ENCODE measurements at places on chromosomes 12 and 14.

DNA sequence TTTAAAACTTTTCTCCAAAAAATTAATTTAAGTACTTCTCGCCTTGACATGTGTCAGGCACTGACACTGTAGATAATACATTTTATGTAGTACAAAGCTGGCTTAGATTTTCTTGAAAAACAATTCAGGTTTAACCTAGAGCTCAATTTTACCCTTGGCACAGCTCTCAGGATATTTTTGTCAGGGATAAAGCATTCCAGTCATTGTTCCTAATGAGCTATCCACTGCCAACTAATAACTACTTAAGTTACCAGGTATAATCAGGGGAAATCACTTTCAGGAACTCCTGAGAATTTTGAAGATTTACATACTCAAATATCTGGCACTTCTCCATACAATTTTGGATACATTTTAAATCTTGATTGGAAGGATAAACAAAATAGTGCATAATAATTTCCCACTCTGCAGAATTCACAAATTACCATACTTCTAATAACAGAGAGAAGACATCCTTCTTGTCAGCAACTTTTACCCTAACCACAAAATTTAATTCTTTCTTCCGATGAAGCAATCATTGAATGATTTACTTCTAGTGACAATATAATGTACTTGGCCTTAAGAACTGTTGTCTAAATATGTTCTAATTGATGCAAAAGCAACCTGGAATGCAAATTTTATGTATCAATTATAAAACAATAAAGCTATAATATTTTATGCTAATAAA is 4.8 kb downstream of the RASSF9 start:
- DNase-seq, result no peak

GRCh38 chr12:111384596-111384995 is 15.7 kb upstream of the PHETA1 start:
- DNase-seq, result no peak

DNA sequence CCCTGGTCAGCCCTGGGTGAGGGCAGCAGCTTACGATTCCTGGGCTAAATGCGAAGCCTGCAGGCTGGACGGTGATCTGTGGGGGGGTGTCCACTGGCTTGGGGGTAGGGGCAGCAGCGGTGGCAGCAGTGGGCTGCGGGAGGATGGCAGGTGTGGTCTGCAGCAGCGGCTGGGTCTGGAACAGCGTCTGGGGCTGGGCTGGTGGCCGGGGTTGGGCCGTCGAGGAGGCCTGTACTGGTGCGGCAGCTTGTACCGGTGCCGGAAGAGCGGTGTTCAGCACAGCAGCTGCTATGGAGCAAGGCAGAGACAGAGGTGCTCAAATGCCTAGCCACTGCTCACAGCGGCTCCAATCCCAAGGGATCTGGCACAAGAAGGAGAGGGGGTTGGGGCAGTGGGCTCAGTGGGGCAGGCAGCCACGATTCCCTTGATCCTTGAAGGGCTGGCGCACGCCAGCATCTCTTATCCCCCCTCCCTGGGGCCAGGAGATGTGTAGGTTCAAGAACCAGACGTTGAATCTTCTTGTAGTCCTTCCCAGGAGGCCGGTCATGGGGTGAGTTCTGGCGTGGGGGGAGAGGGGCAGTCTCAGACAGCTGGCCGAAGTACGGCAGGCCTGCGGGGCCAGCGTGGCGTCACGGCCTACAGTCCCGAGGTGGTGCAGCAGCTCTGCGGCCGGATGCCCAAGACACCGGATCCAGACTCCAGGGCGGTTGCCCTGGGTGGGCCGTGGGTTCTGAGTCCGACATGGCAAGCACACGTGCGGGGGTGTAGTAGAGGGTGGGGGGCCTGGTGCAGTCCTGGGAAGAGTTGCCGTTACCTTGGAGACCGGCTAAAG is 19.9 kb downstream of the POU6F1 start:
- no peak for DNase-seq

DNA sequence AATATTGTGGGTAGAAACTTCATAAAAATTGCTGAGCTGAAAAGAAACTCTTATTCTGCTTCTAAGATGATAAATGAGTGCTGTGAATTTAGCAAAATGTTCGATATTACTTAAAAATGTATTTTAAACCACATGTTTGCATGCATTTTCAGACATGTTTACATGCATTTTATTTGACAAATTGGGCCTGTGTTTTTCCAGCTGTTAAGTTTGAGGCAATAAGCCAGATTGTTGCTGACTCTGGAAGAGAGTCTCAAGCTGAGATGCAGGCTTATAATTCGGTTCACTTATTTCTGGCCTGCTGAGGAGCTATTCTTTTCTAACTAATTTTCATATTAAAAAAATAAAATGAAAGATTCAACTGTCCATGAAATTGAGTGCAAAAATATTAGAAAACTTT is 110.1 kb downstream of the SYNE2 start:
- no peak for DNase-seq

DNA sequence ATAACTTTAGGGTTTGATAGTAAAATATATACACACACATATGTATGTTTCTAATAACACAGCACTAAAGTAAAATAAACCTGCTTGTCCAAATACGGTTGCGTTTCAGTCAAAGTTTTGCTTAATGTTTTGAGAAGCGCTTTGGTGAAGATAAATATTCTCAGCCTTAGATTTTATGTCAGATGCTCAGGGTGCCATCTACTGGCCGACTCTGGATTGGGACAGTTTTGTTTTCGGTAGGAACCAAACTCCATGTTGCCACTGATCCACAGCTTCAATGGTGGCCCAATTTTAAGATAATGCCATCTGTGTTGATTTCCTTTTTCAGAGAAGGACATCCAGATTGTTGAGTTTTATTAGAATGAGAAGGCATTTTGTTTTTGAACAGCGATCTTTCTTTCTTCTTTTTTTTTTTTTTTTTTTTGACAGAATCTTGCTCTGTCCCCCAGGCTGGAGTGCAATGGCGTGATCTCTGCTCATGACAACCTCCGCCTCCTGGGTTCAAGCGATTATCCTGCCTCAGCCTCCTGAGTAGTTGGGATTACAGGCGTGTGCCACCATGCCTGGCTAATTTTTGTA is 43.1 kb downstream of the LLPH start:
- DNase-seq, result peak; percentile 24

GRCh38 chr14:22588526-22589095 is 413 bp downstream of the DAD1 start:
- DNase-seq, result no peak

GRCh38 chr12:50353869-50354593 is 42.4 kb downstream of the FAM186A start:
- DNase-seq, result no peak

- no peak for DNase-seq
Measured at GRCh38 chr12:87841935-87842334, 187.3 kb downstream of the C12orf50 start.

DNA sequence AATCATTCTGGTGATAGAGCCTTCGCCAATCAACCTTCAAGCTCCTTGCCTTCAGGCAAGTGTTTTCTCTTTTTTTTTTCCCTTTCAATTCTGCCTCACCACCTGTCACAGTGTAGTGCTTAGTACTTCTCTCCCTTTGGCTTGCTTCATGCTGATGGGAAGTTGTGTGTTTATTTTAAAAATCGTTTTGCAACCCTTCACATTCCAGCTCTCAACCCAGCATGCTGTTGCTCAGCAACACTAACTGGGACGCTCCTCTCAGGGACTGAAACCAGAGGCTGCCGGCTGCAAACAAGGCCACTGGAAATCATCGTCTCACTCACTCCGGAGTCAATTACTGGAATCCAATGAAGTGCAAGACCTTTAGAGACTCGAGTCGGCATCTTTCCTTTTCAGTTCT is 342.7 kb downstream of the PRKD1 start:
- no peak for DNase-seq

DNA sequence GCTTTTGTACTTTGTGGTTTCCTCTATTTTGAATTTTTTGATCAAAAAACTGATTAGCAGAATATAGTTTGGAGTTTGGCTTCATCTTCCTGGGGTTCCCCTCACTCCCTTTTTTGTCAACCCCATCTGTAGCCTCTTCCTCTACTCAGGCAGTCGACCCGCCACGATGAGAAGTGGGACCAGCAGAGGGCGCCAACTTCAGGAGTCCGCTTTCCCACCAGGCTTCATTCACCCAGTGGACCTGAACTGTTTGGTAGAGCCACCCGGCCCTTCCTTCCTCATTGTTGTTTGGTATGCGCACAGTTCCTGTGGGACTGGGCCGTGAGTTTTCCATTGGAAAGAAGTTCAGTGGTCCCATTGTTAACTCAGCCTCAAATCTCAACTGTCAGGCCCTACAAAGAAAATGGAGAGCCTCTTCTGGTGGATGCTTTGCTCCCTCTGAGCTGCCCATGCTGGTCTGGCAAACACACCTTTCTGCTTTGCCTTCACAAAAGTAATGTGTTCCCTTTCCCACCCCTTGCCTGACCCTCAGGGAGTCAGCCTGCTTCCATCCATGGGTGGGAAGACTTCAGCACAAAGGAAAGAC is 21.7 kb downstream of the TMBIM6 start:
- DNase-seq, result peak; percentile 63

DNA sequence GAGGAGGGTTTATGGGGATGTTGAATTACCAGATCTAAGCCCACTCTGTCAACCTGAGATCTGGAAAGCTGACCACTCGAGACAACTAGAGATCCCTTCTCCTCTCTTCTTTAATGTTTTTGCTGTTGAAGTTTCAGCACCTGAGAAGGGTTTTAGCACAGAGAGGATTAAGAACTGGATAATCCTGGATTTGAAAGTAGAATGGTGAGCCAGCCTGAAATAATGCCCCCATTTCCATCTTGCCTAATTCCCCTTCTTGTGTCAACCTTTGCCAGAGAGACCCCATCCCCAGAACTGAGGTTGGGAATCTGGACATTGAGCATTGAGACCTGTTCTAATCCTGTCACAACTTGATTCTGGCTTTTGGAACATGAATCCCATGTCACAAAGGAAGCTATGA is 87.8 kb upstream of the RFLNA start:
- DNase-seq, result no peak

DNA sequence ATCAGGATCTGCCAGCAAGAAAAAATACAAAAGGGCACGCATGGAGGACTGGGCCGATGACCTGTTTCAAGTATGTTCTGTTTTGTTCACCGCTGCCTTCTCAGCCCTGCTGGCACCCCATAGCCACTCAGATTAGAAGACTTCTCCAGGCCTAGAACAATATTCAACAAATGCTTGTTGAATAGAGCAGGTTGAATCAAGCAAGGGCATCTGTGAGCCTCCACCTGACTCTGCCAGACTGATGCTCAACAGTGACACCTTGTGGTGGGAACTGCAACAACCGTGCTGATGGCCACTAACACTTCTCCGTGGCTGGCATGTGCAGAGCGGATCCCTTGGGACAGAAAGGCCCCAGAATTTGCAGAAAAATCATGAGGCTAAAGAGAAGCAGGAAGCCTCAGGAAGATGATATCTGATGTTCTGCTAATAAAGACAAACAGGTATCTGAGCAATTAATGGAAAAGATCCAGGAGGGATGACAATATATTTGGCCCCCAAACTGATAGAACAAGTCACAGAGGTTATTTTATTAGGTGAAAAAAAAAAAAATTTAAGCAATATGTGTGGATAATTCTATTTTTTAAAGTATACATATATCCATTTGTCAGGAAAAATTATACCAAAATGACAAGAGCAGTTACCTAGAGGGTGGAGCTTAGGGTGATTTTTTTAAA is 114.3 kb downstream of the KSR2 start:
- DNase-seq, result peak; percentile 14

- DNase-seq, result no peak
Measured at GRCh38 chr12:107798580-107798979, 24.1 kb downstream of the ASCL4 start.

GRCh38 chr12:51917746-51918453 is 10.6 kb downstream of the ACVRL1 start:
- DNase-seq, result no peak

- DNase-seq, result no peak
Measured at GRCh38 chr12:55068416-55069010, 48.7 kb downstream of the NEUROD4 start.

GRCh38 chr14:63209160-63209559 is 4.9 kb downstream of the RHOJ start:
- no peak for DNase-seq

DNA sequence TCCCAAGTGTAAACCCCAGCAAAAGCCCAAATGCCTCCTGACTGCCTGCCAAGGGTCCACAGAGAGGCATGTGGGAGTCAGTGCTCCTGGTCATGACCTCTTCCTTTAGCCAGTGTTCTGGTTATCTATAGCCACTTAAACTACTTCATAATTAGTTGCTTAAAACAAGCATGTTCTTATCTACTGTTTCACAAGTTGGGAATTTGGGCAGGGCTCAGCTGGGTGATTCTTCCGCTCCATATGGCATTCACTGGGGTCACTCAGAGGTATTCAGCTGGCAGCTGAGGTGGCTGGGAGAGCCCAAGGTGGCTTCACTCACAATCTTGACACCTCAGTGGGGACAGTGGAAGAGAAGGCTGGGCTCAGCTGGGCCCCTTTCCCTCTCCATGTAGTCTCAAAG is 184.0 kb upstream of the RGS6 start:
- no peak for DNase-seq

GRCh38 chr12:47548401-47548800 is 157.4 kb downstream of the RPAP3 start:
- no peak for DNase-seq

DNA sequence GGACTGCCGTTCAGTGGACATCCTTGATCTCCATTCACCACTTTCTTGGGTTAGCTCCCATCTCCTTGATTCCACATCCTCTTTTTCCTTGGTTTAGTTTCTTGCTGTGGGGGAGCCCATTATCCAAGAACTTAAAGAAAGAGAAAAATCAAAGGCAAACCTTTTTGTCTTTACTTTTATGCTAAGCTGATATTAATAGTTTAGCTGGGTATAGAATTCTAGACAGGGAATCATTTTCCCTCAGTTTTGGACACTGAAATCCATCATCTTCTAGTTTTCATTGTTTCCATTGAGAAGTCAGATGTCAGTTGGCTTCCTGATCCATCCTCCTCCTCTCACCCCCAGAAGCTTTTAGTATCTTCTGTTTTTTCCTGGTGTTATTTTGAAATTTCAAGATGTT is 8.8 kb upstream of the KIF26A start:
- DNase-seq, result no peak

- DNase-seq, result no peak
Measured at GRCh38 chr14:69543341-69544115, 31.1 kb downstream of the CCDC177 start.

DNA sequence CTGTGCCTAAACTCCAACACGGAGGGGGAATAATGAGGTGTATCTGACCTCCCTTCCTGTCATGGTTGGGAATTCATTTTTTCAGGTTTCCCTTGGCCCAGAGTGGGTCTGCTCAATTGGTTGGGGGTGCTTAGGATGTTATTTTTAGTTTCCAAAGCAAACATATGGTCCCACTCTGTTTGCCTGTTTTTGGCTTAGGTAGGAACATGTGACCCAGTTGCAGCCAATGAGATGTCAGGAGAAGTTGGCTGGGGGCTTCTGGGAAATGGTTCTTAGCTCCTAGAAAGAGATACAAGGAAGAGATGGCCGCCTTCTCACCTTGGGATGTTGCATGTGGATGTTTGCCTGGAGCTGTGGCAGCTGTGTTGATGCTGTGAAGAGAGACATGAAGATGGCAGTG is 147.9 kb upstream of the RFLNA start:
- DNase-seq, result no peak

GRCh38 chr12:2273751-2274150 is 221.0 kb downstream of the CACNA1C start:
- DNase-seq, result no peak
